ENCODE measurements at places on chromosomes 4 and X. TPM values are rescaled to one million over a fixed set of nuclear protein-coding genes. Genes with fewer than 3 reads are reported as not detected.

CCDC110 gene
- 2.8 TPM for polyA plus RNA-seq

NRK gene
- polyA plus RNA-seq, result 5.1 TPM

ARHGAP6 gene
- polyA plus RNA-seq, result 19.1 TPM

OTC gene
- not detected for polyA plus RNA-seq

MAGEA2 gene
- polyA plus RNA-seq, result not detected

SULT1E1 gene
- polyA plus RNA-seq, result 263 TPM

ZNF330 gene
- polyA plus RNA-seq, result 53.5 TPM

PASD1 gene
- not detected for polyA plus RNA-seq

GRCh38 chr4:145828802-145829485, 109.7 kb downstream of the ZNF827 start:
- no peak for DNase-seq

GRCh38 chrX:114071412-114071811, 512.5 kb upstream of the HTR2C start:
- no peak for DNase-seq

DNA sequence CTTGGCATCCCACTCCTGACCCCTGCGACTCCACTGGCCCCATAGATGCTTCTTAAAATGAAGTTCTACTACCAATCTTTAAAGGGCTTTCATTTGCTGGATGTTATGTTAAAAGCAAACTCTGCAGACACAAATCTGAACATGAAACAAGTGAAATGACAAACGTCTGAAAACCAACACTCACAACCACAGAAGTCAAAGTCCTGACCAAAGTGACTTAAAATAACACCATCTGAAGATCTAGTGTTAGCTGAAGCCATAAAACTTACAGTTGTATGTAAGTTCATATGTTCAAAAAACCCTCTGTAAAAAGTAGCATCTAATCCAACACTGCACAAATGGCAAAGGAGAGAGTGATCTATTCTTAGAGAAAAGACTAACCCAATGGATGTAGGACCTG, 178.7 kb downstream of the SH3KBP1 start:
- DNase-seq, result no peak

- no peak for DNase-seq
Measured at GRCh38 chrX:109403922-109404321, 78.0 kb downstream of the GUCY2F start.

GRCh38 chrX:103999234-103999633, 14.3 kb downstream of the H2BW1 start:
- no peak for DNase-seq

DNA sequence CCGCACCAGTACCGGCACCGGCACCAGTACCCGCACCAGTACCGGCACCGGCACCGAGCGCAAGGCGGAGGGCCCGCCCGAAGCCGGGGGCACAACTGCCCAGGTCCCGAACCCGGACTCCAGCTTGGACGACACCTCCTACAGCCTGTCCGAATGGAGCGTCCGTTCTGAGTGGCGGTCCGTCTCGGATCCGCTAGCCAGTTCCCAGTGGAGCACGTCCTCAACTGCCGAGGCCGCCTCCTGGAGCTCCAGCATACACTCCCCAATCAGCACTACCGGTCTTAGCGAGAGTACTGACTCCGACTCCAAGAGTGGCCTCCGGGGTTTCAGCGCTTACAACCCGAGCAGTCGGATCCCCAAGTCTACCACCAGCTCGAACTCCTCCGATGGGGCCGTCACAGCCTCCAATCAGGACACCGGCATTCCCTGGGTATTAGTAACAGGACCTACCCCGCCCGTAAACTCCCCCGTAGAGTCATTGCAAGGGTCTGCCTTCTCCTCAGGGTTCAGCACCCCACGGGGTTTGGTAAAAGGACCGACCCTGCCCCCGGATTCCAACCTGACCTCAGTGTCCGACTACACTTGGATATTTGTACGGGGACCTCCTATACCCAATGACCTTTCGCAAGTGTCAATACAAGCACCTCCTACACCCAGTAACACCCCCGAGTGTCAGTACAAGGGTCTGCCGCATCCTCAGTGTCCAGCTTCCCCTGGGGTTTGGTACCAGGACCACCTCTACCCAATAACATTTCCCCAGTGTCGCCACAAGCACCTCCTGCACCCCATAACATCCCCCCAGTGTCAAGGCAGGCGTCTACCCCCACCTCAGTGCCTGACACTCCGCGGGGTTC, 721 bp upstream of the MAOA start:
- DNase-seq, result no peak

- DNase-seq, result no peak
Measured at GRCh38 chrX:56564921-56565840, 1.8 kb downstream of the UBQLN2 start.

DNA sequence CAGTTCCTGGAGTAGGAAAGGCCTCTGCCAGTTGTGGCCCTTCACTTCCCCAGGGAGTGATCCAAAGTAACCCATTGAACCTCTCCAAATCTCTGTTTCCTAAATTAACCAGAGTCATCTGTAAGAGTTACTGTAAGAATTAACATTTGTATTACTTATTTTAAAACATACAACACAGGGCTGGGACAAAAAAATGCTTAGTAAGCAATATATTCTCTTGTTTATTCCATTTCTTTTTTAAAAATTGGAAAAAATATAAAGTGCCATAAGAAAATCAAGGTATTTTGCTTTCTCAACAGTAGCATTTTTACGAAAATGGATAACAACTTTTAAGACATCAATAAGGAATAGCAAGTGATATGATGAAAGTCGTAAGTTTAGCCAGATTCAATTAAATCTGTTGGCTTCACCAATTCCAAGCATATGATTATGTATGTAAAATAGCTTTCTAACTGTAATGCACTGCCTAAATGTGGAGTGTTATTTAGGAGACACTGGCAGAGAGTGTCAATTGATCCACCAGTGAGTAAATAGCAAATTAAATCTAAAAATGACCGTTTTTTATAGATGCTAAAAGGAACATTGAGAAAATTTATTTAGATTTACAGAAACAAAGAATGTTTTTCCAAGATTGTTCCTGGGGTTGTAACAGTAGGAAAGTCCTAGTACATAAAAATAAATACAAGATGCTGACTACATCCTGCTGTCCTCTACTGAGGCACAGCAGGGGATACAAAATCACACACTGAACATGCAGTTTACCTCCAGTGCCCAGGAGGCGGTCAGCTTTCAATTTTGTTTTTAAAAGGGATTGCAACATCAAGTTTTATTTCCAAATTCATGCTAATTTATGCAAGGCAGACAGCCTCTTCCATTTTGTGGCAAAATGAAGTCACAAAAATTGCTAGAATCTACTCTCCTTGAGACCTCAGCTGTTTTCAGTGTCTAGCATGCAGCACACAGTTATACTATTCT, 53.7 kb downstream of the GPM6A start:
- DNase-seq, result no peak

DNA sequence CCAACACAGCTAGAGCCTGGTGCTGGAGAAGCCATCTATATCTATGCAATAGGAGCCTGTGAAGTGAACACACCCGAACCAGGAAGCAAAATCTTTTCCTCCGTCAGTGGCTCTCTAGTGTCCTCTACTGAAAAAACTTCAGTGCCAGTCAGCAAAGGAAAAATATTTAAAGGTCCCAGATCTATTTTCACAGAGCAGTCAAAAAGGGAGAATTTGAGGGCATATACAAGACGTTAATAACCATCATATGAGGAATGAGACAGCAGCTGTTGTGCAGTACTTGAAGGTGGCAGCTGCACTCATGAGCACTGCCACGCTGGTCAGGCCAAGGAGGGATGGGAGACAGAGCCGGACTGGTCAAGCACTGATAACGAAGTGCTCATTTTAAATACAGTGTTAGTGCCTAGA, 14.4 kb downstream of the MCUB start:
- no peak for DNase-seq

GRCh38 chrX:21166272-21166982, 207.8 kb upstream of the CNKSR2 start:
- no peak for DNase-seq

- DNase-seq, result no peak
Measured at GRCh38 chr4:79679859-79680258, 271.8 kb upstream of the GK2 start.

GRCh38 chr4:83369831-83370639, 35.4 kb upstream of the HPSE start:
- DNase-seq, result no peak

DNA sequence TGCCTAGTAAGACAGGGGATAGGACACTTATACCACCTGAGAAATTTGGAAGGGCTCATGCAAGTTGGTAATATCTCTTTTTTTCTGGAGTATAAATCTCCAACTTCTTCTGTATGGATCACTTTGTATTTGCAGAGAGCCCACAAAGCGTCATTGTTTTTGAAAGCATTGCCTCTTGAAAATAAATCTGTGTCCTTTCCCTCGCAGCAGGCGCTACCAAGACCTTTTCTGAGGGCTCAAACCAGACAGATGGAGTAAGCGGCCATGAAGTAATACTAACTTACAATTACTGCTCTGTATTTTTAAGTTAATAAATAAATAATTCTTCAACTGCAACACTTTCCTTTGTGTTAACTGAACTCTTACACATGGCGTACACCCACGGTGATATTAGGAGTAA, 56.0 kb upstream of the FBXW7 start:
- DNase-seq, result no peak

Measured in left lung (tissue), 14 donors.